PC-9 (cell line): ENCODE measurements at places on chromosomes 5 and 9.
A peak's percentile ranks its signal among the peaks of the same experiment; 100 is the strongest.

DNA sequence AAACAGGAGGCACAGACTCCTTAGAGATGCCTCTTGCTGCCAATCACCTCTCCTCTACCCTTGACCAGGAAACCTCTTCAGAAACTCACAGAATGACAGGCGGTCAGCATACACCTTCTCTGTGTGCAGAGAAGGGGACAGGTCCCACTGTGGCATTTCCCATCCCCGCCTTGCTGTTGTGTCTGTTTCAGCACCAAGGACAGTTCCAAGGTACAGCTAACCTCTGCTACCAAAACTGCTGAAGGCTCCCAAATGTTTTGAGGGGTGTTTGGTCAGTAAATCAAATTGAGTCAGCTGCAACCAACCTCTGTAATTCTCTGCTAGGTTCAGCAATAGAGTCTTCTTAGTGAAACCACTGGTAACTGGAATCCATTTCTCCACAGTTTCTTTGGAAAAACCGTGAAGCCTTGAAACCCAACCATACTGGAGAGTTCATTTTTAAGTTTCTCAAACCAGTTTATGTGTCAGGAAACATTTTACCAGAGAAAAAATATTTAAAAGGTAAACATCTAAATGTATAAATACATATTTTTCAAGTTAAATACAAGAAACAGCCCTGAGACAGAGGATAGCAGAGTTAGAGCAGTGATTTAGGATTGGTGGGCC is 122.0 kb downstream of the DRD1 start:
- DNase-seq, result peak; percentile 14

- DNase-seq, result no peak
Observed at GRCh38 chr9:12415361-12415760, 277.8 kb upstream of the TYRP1 start.

DNA sequence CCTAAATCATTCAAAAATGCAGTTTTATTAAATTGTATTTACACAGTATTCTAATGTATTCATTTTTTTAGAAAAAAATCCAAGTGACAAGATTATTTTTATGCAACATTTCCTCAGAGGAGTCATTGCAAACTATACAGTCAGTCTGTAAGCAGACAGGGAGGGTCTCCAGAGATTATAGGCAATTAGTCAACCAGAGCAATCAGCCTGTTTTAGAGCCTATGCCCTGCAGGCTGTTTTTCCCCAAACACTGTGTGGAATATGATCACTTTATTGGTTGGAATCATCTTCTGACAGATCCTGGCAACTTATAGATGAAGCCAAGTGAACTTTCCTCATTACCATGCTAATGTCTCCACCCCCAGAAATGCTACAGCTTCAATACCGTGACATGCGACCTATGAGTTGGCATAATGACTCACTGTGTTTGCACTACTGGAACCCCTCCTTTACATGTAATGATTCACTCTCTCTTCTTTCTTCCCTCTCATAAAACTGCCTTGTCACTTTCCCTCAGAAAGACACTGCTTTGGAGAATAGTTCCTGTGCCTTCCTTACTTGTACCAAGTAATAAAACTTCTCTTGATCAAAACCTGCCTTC is 577.7 kb upstream of the FTMT start:
- peak; percentile 40 for DNase-seq

- DNase-seq, result no peak
Observed at GRCh38 chr9:131875828-131876485, 136.1 kb upstream of the RAPGEF1 start.

- DNase-seq, result no peak
Observed at GRCh38 chr5:14767735-14768507, 103.4 kb downstream of the OTULIN start.

- DNase-seq, result no peak
Observed at GRCh38 chr5:142537938-142538337, 148.0 kb downstream of the FGF1 start.

DNA sequence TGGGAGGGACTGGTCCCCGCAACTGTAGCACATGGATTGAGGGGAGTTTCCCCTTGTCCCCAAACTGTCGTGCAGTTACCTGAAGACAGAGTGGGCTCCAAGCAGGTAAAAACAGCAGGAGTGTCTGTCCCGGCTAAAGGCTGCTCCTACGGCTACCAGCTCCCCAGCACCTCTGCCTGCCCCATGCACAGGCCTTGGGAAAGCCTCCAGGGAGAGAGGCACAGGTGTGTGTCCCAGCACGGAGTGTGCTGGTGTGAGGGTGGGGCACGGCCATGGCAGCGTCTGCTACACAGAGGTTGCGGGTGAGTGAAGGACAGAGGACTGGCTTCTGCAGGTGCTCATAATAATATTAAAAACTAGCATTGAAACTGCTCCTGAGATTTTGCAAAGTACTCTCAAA is 30.4 kb downstream of the STC2 start:
- DNase-seq, result no peak

GRCh38 chr9:97740848-97741821 is 44.0 kb upstream of the XPA start:
- DNase-seq, result no peak

DNA sequence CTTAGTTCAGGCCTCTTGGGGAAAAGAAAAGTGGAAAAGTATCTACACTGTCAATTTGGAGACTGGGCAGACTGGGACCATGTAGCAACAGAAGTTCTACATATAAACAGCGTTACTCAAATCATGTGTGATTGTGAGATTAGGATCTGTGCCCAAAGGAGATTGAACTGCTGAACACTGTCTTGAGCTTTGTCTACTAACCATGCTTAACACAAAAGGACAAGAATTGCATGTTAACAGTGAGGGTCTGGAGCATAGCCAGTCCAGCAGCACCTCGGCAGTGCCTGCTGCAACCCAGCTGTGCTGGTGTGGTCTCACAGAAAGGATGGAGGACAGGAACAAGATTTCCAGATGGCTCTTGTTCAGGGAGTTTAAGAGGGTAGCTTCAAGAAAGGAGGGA is 5.7 kb downstream of the PAM start:
- no peak for DNase-seq

GRCh38 chr9:72633966-72634365 is 112.6 kb downstream of the TMC1 start:
- no peak for DNase-seq

- DNase-seq, result no peak
Observed at GRCh38 chr9:134144801-134145200, 8.9 kb downstream of the WDR5 start.

DNA sequence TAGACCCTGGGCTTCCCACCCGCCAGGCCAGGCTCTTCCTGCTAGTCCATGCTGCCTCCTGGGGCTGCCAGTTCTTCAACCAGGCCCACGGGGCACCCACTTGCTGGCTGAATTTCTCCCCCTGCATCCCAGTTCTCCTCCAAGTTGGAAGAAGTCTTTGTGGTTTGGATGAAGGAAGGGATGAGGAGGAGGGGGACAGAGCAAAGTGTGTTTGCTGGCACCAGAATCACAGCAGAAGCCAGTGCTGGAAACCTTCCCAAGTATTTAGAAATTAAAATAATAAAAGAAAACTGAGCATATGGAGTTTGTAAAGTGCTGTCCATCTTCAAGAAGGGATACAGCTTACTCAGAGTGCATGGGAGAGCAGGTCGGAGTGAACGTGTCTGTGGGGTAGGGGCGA is 19.4 kb upstream of the UNC5A start:
- no peak for DNase-seq

DNA sequence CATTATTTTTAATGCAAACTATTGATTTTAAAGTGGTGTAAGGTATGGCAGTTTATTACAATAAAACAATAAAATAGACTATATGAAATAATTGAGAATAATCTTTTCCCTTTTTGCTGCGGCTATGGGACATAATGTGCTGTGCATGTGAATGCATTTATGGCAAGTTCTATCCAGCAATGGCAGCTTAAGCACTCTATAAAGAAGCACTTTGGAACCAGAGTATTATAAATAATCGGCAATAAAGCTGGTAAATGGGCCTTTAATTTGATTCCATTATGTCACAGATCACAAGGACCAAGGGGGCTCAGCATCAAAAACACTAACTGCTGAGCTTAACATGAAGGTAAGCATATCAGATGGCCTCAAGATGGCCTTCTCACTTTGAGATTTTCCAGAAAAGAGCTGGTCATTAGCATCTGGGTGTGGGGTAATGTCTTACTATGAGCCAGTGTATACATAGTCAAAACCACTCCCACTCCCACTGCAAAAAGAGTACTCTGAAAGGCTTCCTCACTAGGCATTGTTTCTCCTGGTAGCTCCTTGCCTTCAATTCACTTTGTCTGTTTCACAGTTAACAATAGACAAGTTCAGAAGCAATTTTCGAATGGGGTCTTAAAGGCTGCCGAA is 97.1 kb upstream of the ASTN2 start:
- no peak for DNase-seq

DNA sequence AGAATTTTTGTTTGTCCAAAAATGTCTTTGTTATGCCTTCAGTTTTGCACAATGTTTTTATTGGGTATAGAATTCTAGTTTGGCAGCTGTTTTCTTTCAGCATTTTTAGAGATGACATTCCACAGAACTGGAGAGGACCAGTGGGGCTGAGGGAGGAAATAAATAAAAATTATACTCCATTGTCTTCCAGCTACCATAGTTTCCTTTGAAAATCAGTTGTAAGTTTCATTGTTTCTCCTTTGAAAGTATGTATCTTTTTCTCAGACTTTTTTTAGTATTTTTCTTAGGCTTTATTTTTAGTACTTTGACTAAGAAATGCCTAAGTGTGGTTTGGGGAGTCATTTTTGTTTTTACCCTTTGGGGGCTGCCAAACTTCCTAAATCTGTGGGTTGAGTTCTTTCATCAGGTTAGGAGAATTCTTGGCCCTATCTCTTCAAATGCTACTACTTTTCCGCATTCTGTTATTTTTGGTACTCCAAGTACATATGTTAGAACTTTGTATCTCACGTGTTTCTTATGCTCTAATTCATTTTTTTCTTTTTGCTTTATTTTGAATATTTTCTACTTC is 15.2 kb upstream of the FBLL1 start:
- DNase-seq, result no peak

DNA sequence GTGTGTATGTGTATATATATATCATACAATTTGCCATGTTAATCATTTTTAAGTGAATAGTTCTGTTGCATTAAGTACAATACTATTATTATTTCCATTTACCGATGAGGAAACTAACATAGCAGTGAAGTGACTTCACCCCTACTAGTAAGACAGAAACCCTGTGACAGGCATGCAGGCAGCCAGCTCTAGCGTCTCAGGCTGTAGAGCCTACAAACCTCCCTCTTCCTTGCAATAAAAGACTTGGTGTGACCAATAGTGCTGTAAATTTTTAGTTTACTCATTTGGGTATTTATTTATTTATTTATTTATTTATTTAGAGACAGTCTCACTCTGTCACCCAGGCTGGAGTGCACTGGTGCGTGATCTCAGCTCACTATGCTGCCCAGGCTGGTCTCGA is 24.7 kb downstream of the FNBP1 start:
- DNase-seq, result no peak

- DNase-seq, result no peak
Observed at GRCh38 chr5:22432905-22433304, 420.2 kb downstream of the CDH12 start.

GRCh38 chr5:71782771-71783770 is 64.0 kb downstream of the CARTPT start:
- peak; percentile 74 for DNase-seq

DNA sequence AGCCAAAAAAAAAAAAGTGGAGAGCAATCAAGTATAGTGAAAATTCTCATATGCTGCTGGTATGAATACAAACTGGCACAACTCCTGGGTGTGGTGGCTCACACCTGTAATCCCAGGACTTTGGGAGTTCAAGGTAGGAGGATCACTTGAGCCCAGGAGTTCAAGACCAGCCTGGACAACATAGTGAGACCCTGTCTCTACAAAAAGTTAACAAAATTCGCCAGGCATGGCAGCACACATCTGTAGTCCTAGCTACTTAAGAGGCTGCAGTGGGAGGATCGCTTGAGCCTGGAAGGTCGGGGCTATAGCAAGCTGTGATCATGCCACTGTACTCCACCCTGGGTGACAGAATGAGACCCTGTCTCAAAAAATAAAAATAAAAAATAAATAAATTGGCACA is 51.7 kb downstream of the FNIP1 start:
- DNase-seq, result no peak

DNA sequence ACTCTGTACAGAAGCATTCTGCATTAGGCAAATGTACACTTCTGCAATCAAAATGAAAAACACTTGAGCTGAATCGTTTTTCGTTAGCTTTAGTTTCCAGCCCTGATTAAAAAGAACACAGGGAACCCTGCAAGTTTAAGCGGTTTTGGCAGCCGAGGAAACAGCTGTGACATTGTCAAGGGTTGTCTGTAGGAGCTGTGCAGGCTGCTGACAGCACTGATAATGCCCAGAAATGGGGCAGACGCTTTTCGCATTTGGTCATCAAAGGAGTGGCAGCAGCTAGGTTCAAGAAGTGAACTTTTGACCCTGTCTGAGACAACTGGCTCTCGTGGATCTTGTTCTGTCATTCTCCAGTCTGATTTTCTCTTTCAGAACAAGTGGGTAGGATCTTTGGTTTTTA is 165.6 kb upstream of the CCDC152 start:
- DNase-seq, result no peak

GRCh38 chr9:38067859-38068681 is 957 bp downstream of the SHB start:
- no peak for DNase-seq

GRCh38 chr9:123960366-123960765 is 30.4 kb upstream of the DENND1A start:
- no peak for DNase-seq

GRCh38 chr5:1068895-1069719 is 42.8 kb downstream of the SLC12A7 start:
- no peak for DNase-seq

- no peak for DNase-seq
Observed at GRCh38 chr5:102866237-102866600, 111.1 kb downstream of the PAM start.

GRCh38 chr5:172496671-172497371 is 42.5 kb upstream of the SH3PXD2B start:
- DNase-seq, result no peak

GRCh38 chr9:136122425-136123383 is 4.0 kb upstream of the TMEM250 start:
- DNase-seq, result peak; percentile 74

DNA sequence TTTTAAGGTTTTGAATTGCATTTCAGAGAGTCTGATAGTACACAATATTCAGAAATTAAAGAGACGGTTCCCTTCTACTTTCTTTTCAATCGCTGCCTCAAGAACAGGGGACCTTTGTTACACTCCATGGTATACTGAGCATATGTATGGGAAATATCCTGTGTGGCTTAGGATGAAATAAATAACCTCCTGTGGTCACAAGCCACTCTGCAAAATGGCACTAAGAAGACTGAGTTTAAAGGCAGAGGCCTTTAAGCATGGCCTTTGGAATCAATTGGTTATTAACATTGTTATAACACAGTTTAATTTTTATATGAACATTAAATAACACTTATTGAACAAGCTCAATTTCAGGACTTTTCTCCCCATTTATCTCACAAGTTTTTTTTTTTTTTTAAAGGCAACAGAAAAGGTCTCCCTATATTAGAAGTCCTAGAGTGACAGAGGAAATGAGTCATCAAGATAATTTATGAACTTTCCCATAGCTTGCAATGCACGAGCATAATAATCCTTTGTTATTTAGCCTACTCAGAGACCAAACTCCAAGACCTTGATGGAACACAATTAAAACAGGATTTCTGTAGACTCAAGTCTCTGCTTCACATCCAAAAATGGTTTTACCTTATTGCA is 341.9 kb downstream of the TMEM167A start:
- DNase-seq, result no peak
